Fibroblast of skin of left quadriceps (primary cell): ENCODE measurements at places on chromosomes 13 and 19.

DNA sequence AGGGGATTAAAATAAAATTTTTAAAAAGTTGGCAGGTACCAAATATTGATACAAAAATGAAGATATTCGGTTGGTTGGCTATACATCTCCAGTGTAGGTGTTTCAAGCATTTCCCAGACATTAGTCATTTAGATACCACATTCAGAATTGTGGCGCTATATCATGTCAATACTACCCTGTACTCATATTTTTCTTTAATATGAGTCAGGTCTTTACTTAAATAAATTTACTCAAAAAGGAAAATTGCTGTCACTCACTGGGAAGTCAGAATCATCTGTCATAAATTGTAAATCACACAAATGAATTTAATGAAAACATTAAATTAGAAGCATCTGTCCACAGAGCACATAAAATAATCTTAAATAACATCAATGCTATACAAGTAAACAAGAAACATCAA, 134.2 kb downstream of the TSHZ3 start:
- DNase-seq: no peak

- DNase-seq: no peak
Measured at GRCh38 chr19:45693106-45693788, 781 bp downstream of the QPCTL start.

DNA sequence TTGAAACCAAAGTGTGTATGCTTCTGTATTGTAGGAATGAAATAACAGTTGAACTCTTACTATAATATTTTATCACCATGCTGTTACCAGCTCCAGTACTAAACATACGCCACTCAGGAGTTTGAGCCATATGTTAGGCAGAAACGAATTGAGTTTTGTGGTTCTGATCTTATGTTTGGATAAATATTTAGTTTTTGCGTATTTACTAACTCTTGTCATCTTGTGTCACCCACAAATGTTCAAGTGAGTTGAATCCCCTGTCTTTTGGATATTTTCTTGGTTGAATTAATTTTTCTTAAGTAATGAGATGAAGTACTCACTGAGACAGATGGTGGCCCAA, 1.5 kb downstream of the FNDC3A start:
- no peak for DNase-seq

DNA sequence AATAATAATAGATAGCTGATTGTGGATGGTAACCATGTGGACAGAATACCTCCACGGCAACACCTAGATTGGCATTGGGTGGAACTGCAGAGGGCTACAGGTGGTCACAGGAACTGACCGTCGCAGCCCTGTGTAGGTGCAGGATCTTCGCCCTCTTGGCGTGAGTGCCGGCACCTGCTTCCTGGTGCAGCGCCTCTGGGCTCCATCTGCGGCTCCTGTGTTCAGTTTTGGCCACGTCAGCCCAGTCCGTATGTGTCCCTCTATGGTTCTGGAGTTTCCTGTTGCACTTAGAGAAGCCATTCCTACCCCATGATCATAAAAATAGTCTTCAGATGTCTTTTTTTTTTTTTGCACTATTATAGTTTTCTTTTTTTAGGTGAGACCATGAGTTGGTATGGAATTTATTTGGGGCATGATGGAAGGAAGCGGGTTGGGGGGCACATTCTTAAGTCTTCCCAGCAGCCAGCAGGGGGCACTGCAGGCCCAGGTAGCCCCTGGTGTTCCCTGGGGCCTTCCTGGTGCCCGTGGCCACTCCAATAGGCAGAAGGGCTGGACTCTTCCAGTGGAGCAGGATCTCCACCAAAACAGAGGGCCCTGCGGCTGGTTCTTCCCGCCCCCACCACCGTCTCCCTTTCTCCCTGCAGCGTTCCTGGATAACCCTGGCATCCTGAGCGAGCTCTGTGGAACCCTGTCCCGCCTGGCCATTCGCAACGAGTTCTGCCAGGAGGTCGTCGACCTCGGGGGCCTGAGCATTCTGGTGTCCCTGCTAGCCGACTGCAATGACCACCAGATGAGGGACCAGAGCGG, 10.1 kb upstream of the SLC25A42 start:
- DNase-seq: no peak

DNA sequence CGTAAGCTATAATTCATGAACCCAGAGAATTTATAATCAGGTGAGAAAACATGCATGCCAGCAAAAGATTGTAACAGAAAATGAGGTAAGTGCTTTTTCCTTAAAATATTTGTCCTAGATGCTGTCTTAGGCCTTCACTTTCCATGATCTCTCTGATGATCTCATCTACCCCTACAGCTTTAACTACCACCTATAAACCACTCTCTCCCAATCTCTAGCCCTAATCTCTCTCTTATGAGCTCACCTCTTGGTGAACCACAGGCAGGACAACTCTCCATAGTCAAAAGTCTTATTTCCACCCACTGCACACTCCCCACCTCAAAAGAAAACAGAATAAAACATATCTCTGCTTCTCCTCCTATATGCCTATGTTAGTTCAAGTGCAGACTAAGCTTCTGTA, 137.1 kb downstream of the SLC7A1 start:
- no peak for DNase-seq

- no peak for DNase-seq
Measured at GRCh38 chr13:30021611-30022010, 171.2 kb upstream of the UBL3 start.

DNA sequence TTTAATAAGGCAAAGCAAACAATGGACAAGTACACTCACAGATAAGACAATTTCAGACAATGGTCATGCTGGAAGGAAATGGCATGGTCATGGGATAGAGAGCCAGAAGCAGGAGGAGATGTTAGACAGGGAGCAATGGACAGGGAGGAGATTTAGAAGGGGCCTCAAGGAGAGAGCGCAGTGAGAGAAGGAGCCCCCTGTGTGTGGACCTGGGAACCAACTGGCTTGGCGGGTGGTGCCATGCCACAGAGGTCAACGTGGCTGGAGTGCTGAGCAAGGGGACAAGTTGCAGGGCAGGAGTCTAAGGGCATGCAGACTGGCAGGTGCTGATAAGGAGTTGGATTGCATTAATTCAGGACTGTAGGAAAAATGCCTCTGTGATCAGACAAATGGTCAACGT, 75.3 kb upstream of the UQCRFS1 start:
- no peak for DNase-seq

- no peak for DNase-seq
Measured at GRCh38 chr19:53537121-53537520, 824 bp upstream of the ZNF331 start.

DNA sequence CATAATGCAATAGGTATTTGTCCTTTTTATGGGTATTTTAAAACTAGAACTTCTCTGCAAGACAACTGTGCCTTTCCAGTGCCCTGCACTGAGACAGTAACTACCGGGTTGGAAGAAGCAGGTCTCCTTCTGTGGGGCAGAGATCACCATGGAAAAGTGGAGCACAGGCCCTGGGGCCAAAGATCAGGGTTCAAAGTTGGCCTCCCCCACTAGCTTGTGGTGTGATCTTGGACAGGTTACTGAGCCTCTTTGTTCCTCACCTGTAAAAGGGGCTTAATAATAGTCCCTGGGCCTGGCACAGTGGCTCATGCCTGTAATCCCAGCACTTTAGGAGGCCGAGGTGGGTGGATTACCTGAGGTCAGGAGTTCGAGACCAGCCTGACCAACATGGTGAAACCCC, 68.3 kb downstream of the CEBPG start:
- no peak for DNase-seq

DNA sequence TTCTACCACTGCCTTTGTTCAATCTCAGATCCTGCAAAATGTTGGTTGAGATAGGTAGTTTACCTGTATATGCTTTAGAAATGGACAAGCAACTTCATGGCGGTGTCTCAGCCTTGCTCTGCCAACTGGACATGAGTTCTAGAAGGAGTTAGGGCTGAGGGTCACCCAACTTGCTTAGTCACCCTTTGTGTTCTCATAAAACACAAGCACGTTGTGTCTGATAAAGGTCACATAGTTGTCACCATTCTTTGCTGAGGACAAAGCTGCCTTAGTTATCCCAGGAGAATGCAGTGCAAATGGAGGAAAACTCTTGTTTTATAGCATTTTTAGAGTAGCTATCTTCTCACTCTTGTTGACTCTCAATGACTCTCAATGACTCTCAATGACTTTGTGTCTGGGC, 218.4 kb upstream of the TMTC4 start:
- no peak for DNase-seq

DNA sequence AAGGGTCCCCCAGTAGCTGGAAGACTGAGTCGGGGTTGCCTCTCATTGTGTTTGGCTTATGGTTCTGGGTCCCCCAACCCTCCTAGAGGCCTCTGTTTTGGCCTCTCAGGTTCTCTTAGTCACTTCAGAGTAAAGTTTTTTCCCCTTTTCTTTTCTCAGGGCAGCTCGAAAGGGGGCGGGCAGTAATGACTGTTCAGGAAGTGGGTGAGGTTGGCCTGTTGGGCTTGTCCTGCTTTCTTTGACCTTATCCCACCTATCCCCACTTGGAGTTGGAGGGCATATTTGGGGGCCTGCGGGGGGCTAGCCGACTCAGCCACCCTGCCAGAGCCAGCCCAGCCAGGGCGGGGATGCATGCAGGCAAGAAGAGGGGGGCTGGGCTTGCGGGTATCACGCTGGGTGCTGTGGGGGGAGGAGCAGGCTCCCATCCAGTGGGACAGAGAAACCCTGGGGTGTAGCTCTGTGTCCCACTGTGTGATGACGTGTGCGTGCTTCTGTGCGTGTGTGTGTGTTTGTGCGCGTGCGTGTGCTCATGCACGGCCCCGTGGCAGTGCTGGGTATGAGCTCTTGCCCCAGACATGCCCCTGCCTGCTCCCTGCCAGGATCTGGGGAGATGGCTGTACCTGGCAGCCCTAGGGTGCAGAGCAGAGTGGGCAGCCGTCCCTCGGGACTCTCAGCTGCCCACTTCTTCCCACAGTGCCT, 1.4 kb downstream of the CIC start:
- DNase-seq: no peak

DNA sequence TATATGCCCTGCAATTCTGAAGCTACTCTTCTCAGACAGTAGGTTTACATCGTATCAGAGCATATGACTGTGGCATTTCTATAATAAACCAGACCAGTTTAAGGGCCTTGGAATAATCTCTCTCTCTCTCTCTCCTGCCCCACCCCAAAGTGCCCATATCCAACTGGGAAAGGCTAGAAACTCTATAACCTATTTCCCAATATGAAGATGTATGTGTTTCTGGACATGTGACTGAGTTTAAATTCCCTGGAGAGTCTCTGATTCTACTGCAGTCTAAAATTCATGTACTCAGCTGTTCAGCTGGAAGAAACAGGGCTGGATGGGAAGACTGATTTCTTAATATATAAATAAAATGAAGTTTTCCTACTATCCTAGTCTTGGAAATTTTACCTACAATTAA, 91.9 kb upstream of the MBNL2 start:
- DNase-seq: no peak

- no peak for DNase-seq
Measured at GRCh38 chr19:51019544-51019925, at the start of gene KLK10. KLK10 (minus strand) TSS chr19:51019709; CDS start chr19:51019130, 579 bp downstream.

DNA sequence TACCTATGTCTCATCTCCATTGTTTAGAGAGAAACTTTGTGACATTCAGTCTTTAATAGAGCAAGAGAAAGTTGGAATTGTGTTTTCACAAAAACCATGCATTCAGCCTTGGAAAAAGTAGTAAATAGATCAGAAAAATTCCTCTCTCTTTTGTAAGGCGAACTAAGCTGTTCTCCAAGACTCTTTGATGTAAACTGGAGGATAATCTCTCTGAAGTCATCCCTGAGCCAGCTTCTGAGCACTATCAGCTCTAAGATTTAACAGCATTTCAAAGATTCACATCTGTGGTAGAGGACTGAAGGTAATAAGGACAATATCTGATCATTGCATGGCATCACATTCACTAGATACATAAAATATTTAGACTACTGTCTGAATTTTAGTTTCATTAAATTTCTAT, 904.6 kb upstream of the ATXN8OS start:
- DNase-seq: no peak

DNA sequence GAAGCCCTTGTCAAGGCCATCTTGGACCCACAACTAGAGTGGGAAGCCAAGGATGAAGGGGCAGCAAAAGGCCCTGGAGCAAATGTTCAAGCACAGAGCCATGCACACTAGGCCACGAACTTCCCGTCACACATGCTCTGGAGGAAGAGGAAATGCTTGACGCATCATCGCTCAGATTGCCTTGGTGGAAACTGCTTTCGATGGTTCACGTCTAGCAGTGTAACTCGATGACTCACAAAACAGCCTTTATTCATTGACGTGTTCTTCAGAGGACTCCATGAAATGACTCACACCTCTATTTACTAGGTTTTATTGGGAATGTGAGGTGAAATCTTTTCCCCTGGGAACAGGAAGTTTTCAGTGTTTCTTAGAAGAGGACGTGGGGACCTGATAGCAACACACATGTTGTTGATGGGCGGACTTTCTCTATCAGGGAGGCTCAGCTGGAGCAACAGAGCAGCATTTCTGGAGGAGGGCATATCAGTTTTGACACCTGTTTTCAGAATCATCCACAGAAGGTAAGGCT, 79.8 kb upstream of the FLT1 start:
- peak; percentile 90 for DNase-seq

- DNase-seq: no peak
Measured at GRCh38 chr19:11387162-11388034, 3.3 kb upstream of the EPOR start.
